ENCODE measurements at places on chromosomes 11 and 22.

- DNase-seq: peak; percentile 77
Observed at GRCh38 chr11:65225279-65226102, 36.3 kb upstream of the POLA2 start.

DNA sequence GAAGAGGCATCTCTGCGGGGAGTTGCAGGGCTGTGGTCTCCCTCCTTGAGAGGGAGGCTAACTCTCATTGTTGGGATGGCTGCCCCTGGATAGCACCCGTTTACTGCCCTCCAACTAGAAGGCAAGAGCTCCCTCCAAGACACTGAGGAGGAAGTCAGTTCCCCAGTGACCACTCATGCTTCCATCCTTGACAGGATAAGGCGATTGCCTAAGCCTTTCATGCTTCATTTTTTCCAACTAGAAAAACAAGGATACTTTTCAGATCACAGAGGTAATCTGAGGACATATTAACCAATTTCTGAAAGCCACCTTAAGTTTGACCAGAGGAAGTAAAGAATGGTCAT is 186.6 kb downstream of the MAML2 start:
- no peak for DNase-seq

DNA sequence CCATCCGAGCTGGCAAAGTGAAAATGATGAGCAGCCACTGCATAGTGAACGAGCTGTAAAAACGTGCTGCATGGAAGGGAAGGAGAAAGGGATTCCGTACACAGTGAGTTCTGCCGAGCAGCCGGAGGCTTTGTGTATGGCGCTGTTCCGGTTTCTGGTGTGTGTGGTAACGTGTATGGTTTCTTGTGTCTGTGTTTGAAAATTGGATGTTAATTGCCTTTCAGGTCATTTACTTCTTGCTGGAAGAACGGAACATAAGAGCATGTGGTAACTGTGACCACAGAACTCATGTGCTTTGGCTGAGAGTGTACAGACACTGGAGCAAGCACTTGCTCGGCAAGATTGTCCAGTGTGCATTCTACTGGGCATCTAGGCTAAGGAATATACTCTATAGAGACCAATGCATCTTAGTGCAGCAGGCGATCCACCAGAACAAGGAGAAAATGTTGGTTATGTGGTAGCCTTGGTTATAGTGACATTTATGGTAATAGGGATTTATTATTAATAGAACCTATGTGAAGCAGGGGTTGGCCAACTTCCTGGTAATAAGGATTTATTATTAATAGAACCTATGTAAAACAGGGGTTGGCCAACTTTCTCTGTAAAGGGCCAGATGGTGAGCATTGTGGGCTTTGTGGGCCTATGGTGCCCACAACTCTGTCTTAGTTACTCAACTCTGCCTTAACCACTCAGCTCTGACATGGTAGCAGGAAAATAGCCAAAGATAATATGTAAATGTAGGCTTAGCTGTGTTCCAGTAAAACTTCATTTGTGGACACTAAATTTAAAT is 49.2 kb downstream of the GRAMD1B start:
- no peak for DNase-seq

- no peak for DNase-seq
Observed at GRCh38 chr11:40877256-40877655, 582.2 kb downstream of the LRRC4C start.

DNA sequence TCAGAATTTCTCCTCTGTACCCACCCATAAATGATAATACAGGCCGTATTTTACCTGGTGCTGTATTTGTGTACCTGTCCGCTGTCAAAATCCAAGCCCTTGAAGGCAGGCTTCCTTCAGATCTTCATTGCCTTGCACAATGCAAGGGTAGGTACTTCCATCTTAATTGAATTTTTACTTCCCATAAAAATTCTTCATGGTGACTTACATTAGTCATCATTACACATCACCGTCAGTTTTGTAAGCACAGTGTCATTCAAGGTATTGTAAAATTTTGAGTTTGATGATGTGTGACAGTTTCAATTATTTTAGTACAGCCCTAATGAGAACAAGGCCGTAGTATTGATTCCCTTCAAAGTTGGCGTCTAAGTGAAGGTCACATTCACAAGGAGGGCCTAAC is 770 bp upstream of the TSG101 start:
- DNase-seq: no peak

DNA sequence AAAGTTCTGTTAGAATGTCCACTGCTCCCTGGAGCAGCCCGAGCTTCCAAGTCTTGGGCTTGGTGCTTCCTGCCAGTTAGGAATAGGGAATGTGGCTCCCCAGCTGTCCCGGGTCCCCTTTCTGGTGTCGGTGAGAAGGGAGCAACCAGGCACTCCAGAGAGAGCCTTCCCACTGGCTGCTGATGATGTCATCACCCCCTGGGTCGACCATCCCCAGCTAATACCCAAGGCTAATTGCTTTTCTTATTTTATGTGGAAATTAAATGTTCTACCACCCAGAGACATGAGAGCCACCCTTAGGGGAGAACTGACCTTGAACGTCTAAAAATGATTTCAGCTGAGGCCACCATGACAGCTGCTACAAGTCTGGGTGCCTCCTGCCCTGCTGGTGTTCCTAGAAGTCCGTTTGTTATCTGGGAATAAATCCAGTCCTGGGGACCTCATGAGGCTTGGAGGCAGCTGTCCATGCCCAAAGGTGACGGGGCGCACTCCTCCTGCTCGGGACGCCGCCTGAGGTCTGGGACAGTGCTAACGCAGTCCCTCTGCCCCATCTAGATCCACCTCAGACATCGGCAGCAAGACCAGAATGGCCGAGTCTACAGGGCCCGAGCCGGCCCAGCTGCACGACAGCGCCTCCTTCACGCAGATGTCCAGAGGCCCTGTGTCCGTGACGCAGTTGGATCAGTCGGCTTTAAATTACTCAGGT is 42.3 kb downstream of the C11orf91 start:
- no peak for DNase-seq

- DNase-seq: no peak
Observed at GRCh38 chr11:123880912-123881311, 4.6 kb downstream of the TMEM225 start.

GRCh38 chr11:91850021-91850420 is 374.6 kb upstream of the FAT3 start:
- no peak for DNase-seq

GRCh38 chr11:12192794-12193514 is 82.6 kb downstream of the MICAL2 start:
- no peak for DNase-seq

DNA sequence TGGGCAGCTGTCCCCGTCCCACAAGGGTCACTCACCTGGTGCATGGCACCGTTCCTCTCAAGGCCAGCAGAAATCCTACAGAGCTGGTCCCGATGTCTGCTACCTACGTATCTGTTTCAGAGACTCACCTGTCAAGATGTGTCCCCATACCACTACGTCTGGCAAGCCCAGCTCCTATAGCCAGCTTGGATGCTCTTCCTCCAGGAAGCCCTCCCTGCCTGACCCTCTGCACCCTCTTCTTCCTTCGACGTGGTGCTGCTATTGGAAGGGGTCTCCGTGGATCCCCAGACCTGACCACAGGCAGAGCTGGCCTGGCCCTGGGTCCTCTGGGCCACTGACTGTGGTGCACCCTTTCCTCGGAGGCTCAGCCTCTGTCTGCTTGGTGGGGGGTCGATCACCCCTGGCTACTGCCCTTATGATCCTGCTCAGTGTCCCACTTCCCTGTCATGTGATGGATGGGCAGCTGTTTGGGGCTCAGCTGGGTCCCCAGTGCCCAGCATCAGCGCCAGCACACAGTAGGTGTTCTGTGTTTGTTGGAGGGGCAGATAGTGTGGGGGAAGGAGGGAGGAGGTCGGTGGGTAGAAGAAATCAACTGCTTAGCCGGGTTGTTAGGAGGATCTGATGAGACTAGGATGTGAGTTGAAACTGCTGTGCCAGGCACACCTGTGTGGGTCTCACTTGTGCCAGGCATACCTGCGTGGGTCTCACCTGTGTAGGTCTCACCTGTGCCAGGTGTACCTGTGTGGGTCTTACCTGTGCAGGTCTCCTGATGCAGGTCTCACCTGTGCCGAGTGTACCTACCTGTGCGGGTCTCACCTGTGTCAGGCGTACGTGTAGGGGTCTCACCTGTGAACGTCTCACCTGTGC is 21.7 kb upstream of the ARHGAP8 start:
- no peak for DNase-seq

- DNase-seq: no peak
Observed at GRCh38 chr11:61087426-61088119, 14.7 kb upstream of the CD5 start.

GRCh38 chr11:132286106-132286505 is 915.7 kb downstream of the NTM start:
- DNase-seq: no peak

- DNase-seq: no peak
Observed at GRCh38 chr22:48372390-48372789, 1455.3 kb downstream of the BRD1 start.
